ENCODE measurements at places on chromosomes 16 and 17. TPM values are rescaled to one million over a fixed set of nuclear protein-coding genes. Genes with fewer than 3 reads are reported as not detected.

EPN3 gene
- 0.13 TPM for total RNA-seq

KRTAP9-8 gene
- not detected for total RNA-seq

RPS6KB1 gene
- total RNA-seq, result 39.0 TPM

CACNG1 gene
- not detected for total RNA-seq

DNASE1L2 gene
- total RNA-seq, result 0.36 TPM

GOT2 gene
- 102 TPM for total RNA-seq

CCDC137 gene
- total RNA-seq, result 12.8 TPM

LITAFD gene
- total RNA-seq, result not detected

UBTF gene
- total RNA-seq, result 74.1 TPM

KRT222 gene
- total RNA-seq, result not detected

PRR11 gene
- 64.6 TPM for total RNA-seq

SLC47A1 gene
- 8.6 TPM for total RNA-seq

TMEM238L gene
- total RNA-seq, result not detected

RNF157 gene
- 0.22 TPM for total RNA-seq

GNG13 gene
- not detected for total RNA-seq

GRAP gene
- 15.5 TPM for total RNA-seq

FAM83G gene
- total RNA-seq, result 12.6 TPM

PLCG2 gene
- 9.4 TPM for total RNA-seq

IRF8 gene
- total RNA-seq, result 0.13 TPM

TNS4 gene
- not detected for total RNA-seq

SLC7A6 gene
- 43.4 TPM for total RNA-seq

PLLP gene
- 1.4 TPM for total RNA-seq

OTOP2 gene
- not detected for total RNA-seq

MPP2 gene
- total RNA-seq, result 1.8 TPM

GINS2 gene
- 15.4 TPM for total RNA-seq

SCO1 gene
- total RNA-seq, result 26.7 TPM

SULT1A4 gene
- total RNA-seq, result 11.6 TPM

LGALS9 gene
- 5.6 TPM for total RNA-seq

NDRG4 gene
- 11.1 TPM for total RNA-seq

ARHGAP44 gene
- total RNA-seq, result 0.27 TPM

RRAD gene
- 0.27 TPM for total RNA-seq

TBC1D3 gene
- total RNA-seq, result not detected

KARS1 gene
- 225 TPM for total RNA-seq

Measured in thoracic aorta endothelial cell (primary cell).